ENCODE measurements at places on chromosomes 7 and 10. TPM values are rescaled to one million over a fixed set of nuclear protein-coding genes. Genes with fewer than 3 reads are reported as not detected.

- no peak for DNase-seq
Measured at GRCh38 chr7:106466867-106467266, 182.1 kb upstream of the NAMPT start.

DNA sequence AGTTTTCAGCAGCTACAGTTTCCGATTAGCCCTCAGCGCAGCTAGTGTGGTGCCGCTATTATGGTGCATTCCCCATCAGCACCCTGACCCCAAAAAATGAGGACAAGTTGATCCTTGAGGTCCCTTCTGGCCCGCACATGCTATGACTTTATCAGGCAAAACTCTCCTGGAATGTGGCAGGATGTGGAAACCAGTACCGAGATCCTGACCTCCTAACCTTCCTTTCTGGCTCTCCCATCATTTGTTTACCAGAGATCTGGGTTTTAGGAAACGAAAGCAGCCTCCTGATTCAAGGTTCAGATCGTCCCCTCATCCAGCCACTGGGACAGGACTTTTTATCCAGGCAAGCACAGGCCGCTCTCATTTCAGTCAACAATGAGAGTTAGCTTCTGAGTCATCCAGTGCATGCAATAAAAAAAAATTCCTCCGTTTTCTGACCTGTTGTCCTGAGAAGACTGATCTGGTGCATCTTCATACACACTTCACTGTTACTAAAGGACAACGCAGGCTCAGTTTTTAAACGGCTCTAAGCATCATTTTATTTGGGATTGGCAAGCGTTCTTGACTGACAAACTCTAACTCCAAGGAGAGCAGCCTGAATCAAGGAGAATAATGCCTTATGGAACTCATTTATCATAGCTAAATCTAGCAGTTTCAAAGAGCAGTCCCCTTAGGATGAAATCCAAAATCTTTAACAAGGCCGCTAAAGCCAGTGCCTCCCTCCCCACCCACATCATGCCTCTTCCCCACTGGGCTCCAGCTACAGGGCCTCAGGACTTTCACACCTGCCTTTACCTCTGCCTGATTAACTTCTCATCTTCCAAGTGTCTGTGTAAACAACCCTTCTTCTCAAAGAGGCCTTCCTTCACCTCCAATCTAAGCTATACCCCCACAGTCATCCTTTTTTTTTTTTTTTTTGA, 17.1 kb downstream of the PDLIM1 start:
- peak; percentile 39 for DNase-seq

DNA sequence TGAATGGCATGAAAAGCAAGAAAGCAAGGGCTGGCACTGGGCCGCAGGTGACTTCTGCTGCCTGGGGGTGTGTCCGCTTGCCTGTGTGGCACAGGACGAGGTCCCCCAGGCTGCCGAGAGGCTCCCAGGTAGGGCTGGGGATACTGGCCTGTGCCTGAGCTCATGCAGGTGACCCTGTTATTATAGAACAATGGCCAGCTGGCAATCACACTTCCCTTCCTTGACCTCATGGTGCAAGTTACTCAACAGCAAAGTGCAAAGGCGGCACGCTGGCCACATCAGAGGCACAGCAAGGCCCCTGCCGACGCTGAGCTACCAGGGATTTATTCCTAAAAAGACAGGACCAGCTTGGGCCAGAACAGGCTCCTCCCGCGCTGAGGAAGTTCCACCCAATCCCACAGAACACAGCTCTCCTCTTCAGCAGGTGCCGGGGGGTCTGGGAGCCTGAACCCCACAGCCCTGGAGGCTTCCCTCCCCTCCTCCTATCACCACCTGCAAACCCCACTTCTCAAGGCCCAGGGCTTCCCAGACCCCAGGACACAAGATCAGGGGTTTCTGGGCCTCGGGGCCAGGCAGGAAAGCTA, 1.4 kb upstream of the ADAM8 start:
- DNase-seq = no peak

- DNase-seq = no peak
Measured at GRCh38 chr7:58087536-58088190, 637.7 kb downstream of the ZNF716 start.

- no peak for DNase-seq
Measured at GRCh38 chr10:68957654-68958053, 1.7 kb downstream of the DDX21 start.

DNA sequence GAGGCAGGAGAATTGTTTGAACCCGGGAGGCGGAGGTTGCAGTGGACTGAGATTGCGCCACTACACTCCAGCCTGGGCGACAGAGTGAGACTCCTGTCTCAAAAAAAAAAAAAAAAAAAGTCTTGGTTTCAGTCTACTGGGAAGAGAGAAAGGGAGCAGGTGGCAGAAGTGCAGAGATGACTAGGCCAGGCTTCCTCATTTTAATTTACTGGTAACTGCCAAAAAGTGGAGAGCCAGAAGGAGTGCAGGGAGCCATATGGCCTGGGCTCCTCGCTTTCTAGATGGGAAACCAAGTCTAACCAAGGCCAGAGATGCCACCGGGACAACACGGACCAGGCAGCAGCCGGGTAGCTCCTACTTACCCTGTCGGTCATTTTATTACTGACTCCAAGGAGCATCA, 12.2 kb downstream of the SEPHS1 start:
- DNase-seq = no peak

GRCh38 chr10:101354328-101355071, 535 bp downstream of the BTRC start:
- DNase-seq = peak; percentile 63

- no peak for DNase-seq
Measured at GRCh38 chr7:155756322-155756721, 55.9 kb downstream of the SHH start.

- DNase-seq = no peak
Measured at GRCh38 chr7:13986208-13986607, 3.3 kb downstream of the ETV1 start.

DNA sequence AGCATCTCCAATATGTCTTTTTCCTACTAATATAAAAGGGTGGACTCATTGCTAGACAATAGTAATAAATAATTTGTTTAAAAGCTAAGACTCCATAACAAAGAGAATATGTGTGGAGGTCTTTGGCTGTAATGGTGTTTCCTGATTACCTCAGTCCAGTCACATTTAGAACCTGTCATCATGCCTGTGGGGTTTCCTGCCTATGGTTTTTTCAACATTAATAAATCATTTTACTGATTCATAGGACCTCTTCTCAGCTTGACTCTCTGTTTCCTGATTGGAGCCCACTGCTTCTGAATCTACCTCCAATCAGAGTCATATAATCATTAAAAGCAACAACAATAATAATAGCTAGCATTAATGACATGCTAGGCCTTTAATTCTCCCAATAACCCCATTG, 52.4 kb upstream of the GNAI1 start:
- DNase-seq = no peak

Gene SEMA4G
- 0.88 TPM for polyA plus RNA-seq

Gene CUZD1
- polyA plus RNA-seq = 0.17 TPM

Gene MUC3A
- 1.8 TPM for polyA plus RNA-seq

Gene PRSS2
- not detected for polyA plus RNA-seq

Gene CABCOCO1
- polyA plus RNA-seq = not detected
